ENCODE measurements at places on chromosomes 5 and 9.

DNA sequence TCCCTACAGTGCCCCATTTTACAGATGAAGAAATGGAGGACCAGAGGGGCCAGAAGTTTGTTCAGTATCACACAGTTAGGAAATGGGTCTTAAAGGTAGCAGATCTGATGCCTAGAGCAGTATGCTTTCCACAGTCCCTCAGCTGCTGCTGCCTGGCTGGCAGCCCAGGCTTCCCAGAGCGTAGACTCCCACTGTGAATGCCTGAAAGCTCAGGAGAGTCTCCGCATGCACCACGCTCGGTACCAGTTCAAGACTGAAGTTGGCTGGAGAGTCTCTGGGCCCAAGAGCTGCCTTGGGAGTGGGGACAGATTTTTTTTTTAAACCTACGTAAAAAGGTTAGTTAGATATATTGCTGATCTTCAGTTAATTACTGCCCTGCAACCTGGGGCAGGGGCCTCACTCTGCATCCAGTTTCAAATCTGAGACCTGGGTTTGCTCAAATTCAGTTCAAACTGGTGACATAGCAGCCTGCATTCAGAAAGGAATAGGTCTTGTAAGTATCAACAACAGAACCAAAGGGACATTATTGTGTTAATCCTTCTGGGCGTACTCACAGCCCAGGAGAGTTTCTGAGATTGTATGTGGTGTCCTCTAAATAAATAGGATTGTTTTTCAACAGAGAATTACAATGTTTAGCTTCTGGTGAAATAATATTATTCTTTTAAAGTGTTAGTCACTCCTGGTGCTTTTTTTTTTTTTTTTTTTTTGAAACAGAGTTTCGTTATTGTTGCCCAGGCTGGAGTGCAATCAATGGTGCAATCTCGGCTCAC, 8.3 kb downstream of the NANS start:
- no peak for DNase-seq

DNA sequence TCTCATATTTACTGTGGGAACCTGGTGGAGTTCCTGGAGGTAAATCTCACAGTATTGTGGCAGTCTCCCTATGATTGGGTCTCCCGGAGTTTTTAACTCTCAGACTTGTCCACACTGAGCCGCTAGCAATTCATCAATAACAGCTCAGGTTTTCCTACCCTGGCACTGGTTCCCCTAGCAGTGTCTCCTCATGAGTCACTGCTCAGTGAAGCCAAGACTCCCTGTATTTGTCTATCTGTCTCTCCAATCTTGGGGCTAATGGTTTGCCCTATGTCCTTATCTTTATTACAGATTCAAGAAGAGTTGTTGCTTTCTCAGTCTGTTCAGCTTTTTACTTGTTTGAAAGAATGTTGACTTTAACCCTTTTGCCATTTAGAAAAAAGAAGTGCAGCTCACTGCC, 176.7 kb upstream of the FGF10 start:
- no peak for DNase-seq

- no peak for DNase-seq
These were observed 621.1 kb upstream of the MEF2C start for GRCh38 chr5:89504051-89504450.

DNA sequence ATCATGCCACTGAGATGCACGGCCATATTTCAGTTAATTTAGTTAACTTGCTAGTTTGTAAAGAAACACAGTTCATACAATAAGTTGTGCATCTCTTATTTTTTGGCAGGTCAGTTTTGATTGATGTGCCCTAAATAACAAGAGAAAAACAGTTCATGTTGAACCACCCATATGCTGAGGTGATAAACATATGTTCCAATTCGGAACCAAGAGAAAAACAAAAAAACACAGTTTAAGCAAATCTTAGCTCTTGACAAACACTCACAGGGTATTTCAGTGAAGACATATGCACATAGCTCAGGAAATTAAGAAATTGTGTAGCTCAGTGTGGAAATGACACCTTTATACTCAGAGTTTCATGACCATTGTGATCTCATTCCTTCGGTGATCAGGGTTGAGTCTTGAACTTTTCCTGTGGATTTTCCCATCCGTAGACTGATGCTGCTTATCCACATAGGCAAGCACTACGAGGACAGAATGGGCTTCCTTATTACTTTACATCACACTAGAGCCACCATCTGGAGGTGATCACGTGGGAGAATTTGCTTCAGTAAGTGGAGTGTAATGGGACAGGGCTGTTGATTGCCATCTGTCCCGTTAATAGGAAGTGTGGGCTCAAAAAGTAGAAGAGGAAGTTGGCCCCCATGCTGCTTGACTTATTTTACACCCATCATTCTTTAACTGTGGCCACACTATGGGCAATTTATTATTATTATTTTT, 773.0 kb downstream of the MTRR start:
- no peak for DNase-seq

DNA sequence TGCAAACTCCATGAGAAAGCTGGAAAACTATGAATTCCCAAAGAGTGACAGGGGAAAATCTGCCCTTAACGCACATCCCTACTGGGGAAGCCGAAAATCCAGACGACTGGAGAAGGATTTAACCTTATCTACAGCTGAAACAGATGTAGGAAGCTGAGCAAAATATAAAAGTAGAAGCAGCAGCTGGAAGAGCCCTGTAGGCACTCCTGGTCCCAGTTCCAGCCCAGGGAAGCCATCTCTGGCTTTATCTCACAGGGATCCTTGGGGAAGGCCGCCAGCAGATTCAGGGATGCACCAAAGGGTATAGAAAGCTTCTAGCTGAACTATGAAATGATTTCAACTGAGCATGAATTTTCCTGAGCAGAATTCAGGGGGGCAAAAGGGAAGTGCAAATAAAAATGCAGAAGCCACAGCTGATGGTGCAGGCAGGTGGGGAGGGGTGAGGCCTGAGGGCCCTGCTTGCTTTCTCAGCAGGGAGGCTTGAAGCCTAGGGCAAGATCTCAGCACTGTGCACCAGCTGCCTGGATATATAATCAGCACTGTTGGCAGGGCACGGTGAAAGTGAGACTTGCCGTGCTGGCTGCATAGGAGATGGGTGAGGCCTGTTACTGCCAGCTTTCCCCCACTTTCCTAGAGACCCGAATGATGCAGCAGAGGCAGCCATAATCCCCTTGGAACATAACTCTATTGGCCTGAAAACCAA, 2019.5 kb upstream of the NUDT12 start:
- DNase-seq = no peak

GRCh38 chr9:116278326-116278725, 124.7 kb downstream of the PAPPA start:
- DNase-seq = no peak

DNA sequence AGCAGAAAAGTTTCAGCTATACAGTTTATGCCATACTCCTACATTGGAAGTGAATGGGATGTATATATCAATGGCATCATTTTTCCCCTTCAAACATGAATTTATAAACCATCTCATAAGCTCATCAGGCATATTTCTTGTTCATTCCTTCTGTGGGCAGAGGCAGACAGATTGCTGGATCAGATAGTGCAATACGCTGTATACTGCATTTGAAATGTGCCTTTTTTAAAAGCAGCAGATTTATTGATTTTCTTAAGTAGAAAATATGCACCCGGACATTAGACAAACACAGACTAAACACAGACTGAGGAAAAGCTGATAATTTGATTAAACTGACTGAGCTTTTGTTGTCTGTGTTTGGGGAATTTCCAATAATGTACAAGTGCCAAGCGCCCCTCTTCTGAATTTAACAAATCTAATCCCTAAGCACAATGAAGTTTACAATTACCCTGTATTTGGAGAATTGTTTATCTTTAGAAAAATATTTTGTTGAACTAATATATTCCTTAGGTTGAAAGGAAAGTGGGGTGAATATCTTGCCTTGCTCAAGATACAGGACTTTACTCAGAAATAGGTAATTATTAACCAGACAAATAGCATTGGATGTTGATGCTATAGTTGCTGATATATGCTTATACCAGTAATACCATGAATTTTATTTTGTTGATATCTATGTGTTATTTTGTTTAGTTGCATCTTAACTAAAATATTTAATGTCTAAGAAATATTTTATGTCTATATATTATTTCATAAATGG, 566.6 kb upstream of the MEF2C start:
- no peak for DNase-seq

GRCh38 chr9:128928624-128929023, 7.8 kb downstream of the PHYHD1 start:
- DNase-seq = no peak

- no peak for DNase-seq
These were observed 39.8 kb downstream of the CYSTM1 start for GRCh38 chr5:140214831-140215230.

GRCh38 chr5:34787035-34787434, 51.9 kb upstream of the TTC23L start:
- no peak for DNase-seq

DNA sequence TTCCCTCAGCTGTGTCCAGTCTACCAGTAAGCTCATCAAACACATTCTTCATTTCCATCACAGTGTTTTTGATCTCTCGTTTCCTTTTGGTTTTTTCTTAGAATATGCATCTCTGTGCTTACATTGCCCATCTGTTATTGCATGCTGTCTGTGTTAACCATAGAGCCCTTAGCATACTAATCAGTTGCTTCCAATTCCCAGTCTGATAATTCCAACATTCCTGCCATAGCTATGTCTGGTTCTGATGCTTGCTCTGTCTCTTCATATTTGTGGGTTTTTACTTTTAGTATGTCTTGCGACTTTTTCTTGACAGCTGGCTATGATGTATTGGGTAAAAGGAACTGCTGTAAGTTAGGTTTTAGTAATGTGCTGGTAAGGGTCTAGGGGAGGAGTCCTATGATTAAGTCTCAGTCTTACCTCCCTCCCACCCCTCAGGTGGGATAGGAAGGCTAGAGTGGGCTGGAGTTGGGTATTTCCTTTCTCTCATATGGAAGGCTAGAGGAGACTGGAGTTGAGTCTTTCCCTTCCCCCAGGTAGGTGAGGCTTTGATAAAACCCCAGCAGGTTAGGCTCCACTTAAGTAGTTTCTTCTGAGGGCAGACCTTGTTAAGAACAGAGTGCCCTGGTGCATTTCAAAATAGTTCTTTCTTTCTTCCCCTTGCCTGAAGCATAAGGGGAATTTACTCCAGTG, 99.1 kb upstream of the RASGRF2 start:
- DNase-seq = no peak

DNA sequence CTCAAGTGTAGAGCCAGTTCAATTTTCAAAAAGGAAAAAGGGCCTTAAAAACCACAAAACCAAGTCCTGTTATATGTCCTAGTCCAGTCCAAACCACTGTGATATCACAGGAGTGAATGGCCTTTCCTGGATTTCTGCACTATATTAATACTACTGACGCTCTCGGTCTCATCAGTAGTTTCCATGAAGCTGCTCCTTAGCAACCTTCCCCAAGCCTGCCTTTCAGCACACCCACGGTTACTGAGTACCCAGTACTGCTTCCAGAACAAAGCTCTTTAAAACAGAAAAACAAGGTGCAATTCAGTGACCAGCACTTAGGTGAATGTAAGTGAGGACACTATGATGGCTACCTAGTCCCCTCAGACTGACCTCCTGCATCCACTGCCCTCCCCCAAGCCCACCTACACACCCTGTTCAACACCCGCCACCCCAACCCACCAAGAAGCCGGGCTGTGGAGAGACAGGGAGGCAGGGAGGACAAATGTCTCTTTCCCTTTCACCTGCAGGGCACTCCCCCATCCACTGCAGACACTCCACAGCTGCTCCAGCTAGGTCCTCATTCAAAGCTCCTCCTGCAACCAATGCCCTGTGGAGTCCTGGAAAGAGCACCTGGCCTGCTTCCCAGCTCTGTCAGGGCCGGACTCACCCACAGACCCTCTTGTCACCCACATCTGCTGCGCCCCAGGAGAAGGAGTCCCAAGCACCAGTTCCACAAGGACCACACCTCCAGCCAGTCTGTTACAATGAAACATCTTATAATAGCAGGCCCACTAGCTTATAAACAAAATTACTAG, 25.9 kb downstream of the PSMB7 start:
- DNase-seq = no peak

- no peak for DNase-seq
These were observed 25.6 kb upstream of the SPATA31D4 start for GRCh38 chr9:81902626-81903025.

DNA sequence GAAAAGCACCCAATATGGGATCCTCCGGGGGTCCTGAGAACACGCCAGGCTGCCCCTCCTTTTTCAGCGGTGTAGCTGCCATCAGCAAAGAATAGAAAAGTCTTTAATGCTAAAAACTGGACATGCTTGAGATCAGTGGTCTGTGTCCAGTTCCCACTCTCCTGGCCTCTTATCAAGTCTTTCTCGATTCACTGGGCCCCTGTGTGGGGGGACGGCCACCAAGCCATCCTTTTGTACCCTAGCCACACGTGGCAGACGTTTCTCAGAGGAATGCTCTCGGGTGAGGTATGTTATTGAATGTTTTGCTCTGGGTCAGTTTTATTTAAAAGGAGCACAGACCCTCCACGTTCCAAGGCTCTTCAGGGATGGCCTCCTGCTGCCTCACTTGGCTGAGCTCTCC, 23.6 kb downstream of the FABP6 start:
- no peak for DNase-seq

GRCh38 chr5:68710514-68710913, 383.3 kb upstream of the SLC30A5 start:
- no peak for DNase-seq

DNA sequence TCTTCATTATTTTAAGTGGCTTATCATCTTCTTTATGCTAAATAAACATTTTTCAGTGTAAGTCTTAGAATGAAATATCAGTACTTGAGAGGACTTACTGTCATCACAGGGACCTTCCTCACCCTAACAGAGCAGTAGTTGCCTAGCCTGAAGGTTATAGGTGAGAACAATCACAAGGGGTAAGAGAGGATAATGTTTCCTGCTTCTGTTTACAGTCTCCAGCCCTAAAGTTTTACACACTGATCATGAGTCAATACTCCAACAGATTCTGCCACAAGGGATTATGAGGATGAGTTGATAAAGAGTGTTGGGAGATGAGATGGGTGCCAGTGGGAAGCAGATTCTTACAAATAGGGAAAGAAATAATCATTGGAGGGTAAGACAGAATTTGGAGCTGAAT, 265.1 kb upstream of the DAB2 start:
- no peak for DNase-seq

GRCh38 chr5:169260896-169261569, 39.9 kb downstream of the SLIT3 start:
- DNase-seq = no peak

GRCh38 chr5:55600497-55601203, 65.9 kb upstream of the PLPP1 start:
- DNase-seq = no peak

- no peak for DNase-seq
These were observed 189.2 kb downstream of the TSSK1B start for GRCh38 chr5:113245427-113246225.

GRCh38 chr5:83172655-83173054, 95.3 kb downstream of the XRCC4 start:
- DNase-seq = no peak

DNA sequence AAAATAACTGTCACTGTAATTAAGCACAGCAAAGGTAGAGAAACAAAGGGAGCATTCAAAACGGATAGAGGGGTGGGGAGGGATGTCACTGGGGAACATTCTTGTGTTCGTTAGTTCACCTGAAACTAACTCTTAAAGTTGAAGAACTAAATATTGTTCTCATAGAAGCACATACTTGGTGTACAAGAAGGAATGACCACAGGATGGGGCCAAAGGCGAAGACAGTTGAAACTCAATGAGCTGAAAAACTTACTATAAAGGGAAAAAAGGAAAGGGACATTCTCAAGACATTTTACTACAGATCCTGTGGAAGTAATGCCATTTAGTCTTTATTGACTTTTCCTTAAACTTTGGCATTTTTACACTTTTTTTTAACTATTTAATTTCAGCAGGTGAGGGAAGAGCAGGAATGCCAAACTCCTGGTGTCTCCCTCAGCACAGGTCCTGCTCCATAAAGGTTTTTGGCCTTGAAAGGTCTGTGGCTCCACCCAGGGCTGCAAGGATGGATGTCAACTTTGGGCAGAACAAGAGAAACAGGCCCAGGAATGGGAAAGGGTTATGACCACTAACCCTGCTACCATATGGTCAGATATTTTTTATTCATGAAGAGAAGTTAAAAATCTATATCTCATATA, 197.6 kb upstream of the RASA1 start:
- no peak for DNase-seq

Data from CD4-positive, alpha-beta T cell (primary cell).